ENCODE measurements at places on chromosomes 7 and 10.

DNA sequence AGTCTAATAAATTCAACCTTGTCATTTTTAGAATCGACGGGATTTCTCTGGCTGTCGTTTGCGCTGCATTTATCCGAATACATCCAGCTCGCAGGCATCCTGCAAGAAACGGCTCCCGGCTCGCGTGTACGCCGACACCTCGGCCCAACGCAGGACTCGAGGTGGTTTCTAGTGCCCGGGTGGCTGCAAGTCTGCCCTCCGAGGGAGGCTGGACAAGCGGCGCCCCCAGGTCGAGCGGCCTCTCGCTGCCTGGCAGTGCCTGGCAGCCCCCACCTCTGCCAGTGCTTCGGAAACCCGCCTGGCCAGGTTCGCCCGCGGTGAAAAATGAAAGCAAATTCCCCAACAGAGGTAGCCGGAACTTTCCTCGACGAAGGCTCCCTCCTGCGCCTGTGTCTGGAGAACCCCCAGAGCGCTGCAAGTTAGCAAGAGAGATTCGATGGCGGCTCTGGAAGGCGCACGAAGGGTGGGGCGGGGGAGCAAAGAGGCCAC is 5.7 kb upstream of the ZNF503 start:
- DNase-seq = no peak

GRCh38 chr10:87675396-87676376 is 16.0 kb downstream of the PAPSS2 start:
- DNase-seq = no peak

DNA sequence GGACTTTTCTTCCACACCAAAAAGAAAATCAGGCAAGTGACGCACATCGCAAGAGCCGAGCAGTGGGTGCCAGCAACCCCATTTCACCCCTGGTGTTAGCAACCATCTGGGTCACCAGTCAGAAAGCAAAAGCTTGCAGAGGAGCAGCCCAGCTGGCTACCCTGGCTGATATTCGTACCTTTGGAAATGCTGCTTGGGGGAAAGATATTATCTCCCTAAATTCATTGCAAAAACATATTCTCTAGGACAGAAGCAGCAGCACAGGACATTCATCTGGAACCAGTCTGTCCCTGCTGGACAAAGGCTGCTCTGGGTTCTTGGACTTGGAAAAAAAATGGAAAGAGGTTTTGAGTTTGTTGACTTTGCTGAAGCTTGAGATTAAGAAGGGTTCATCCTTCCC is 45.8 kb downstream of the ERLIN1 start:
- DNase-seq = no peak

GRCh38 chr7:22371878-22372277 is 14.9 kb upstream of the RAPGEF5 start:
- no peak for DNase-seq

All from coronary artery (tissue), 2 donors.